ENCODE measurements at places on chromosomes 1 and 21.

GRCh38 chr1:94302497-94302896 is 65.1 kb upstream of the ARHGAP29 start:
- no peak for DNase-seq

DNA sequence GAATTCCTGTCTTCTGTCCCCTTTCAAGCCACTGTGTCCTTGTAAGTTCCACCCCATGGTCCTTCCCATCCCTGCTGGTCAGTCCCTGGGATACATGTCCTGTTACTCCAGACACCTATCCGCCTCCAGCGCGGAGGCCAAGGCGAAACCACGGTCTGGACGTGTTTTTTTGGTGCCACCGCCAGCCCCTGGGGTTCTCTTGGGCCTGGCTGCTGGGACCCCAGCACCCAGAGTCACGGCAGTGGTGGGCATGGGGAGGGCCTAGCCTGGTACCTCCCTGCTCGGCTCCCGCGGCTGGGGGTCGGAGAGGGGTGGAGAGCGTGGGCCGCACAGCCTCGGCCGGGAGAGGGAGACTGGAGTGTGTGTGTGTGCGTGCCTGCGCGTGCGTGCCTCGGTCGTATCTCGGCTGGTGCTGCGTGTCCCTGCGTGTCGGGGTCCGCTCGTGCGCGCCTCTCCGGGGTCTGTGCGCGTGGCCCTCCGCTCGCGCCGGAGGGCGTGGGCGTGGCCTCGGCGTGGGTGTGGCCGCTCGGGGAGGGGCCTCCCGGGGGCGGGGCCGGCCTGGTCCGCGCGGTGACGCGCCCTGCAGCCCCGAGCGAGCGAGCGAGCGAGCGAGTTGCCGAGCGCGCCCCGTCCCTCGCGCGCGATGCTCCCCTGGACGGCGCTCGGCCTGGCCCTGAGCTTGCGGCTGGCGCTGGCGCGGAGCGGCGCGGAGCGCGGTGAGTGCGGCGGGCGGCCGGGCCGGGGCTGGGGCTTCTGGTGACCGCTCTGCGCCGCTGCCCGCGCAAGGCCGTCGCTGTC is at the start of gene VWA1:
Gene VWA1, plus strand, starts transcription at position 585 of the 798 bp plus-strand sequence. Its CDS starts 59 bp downstream, at position 644.
- peak; percentile 96 for DNase-seq

- DNase-seq = no peak
These were observed 15.5 kb upstream of the ADGRB2 start for GRCh38 chr1:31779687-31780086.

- peak; percentile 78 for DNase-seq
These were observed 925 bp downstream of the PDE9A start for GRCh38 chr21:42654179-42654912.

DNA sequence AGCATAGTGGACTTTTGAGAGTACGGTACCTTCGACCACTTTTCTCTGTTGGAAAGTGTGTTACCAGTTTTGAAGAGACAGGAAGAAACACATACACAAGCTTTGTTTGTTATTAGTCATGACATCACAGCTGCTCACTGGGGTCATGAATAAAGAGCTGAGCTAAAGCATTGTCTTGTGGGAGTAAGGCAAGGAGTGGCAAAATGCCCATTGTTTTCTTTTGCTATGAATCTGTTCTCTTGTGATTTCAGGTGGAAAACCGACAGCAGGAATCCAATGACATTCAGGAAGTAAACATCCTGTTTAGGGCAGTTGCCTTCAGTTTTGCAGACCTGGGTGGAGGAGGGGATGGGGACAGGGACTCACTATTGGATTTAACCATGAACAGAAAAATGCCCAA is 66.2 kb downstream of the RGL1 start:
- no peak for DNase-seq

DNA sequence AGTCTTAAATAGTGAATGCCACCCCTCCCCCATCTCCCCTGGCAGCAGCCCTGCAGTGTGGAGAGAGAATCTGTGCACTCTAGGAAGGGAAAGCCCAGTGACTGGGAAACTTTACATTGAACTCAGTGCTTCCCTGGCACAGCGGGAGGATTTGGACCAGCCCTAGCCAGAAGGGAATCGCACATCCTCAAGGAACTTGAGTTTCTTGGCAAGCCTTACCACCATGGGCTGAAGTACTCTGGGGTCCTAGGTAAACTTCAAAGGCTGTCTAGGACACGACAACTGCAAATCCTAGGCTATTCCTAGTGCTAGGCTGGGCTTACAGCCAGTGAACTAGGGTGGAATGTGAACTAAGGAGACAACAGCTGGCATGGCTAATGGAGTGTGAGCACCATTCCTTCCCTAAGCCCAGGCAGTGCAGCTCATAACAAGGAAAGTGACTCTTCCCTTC is 88.3 kb downstream of the COL24A1 start:
- DNase-seq = no peak

- DNase-seq = no peak
These were observed 14.6 kb upstream of the TRNAU1AP start for GRCh38 chr1:28538286-28538685.

DNA sequence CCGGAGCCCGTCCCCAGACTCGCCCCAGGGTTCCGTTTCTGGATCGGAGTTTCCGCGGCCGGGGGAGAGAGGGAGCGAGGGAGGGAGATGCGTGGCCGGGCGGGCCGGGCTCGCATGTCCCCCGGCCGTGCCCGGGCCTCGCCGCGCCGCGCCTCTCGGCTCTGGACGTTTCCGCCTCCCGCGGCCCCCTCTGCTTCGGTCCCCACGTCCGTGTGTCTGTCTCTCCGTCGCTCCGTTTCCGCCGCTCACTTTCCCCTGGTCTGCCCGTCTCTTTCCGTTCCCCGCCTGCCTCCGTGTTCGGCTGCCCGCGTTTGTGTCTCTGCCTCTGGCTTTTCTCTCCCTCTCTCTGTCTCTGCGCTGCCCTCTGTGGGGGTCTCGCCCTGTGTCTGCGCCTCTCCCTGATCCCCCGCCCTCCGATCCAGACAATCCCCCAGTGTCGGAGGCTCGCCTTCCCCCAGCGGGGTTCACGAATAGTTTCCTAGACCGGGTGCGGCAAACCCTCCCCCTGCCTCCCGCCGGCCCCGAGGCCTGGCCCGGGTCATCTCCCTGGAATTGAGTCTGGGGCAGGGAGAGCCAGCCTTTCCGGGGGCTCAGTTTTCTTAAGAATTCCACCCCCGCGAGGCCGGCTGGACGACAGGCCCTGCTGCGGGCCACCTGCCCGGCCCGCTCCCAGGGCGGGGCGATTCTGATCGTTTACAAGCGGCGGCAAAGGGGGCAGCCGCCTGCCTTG is 735 bp downstream of the NBL1 start:
- peak; percentile 66 for DNase-seq

GRCh38 chr1:211915924-211916323 is 85.4 kb upstream of the LPGAT1 start:
- DNase-seq = no peak

GRCh38 chr1:95380909-95381308 is 146.9 kb downstream of the RWDD3 start:
- no peak for DNase-seq

- DNase-seq = no peak
These were observed 14.4 kb upstream of the ZFYVE9 start for GRCh38 chr1:52127181-52128180.

DNA sequence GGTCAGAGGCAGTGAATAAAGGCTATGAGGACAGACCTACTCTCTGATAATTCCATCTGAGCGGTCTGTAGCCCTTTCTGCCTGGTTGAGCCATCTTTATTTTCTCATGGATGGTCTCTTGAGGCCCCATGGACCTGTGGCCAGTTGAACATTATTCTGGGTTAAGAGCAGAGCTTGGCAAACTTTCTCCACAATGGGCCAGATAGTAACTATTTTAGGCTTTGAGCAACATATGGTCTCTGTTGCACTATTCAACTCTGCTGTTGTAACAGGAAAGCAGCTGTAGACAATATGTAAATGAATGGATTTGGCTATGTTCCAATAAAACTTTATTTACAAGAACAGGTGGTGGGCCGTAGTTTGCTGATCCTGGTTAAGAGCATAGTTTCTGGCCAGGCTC is 62.7 kb downstream of the KAZN start:
- DNase-seq = no peak

DNA sequence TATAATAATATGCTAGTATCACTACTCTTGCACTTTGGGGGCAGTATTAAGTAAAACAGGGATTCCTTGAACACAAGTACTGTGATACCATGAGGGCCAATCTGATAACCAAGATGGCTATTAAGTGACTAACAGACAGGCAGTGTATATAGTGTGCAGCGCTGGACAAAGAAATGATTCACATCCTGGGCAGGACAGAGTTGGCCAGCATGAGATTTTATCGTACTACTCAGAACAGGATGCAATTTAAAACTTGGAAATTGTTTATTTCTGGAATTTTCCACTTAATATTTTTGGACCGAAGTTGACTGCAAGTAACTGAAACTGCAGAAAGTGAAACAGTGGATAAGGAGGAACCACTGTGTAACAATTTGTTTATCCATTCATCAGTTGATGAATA is 74.6 kb downstream of the DNTTIP2 start:
- no peak for DNase-seq

DNA sequence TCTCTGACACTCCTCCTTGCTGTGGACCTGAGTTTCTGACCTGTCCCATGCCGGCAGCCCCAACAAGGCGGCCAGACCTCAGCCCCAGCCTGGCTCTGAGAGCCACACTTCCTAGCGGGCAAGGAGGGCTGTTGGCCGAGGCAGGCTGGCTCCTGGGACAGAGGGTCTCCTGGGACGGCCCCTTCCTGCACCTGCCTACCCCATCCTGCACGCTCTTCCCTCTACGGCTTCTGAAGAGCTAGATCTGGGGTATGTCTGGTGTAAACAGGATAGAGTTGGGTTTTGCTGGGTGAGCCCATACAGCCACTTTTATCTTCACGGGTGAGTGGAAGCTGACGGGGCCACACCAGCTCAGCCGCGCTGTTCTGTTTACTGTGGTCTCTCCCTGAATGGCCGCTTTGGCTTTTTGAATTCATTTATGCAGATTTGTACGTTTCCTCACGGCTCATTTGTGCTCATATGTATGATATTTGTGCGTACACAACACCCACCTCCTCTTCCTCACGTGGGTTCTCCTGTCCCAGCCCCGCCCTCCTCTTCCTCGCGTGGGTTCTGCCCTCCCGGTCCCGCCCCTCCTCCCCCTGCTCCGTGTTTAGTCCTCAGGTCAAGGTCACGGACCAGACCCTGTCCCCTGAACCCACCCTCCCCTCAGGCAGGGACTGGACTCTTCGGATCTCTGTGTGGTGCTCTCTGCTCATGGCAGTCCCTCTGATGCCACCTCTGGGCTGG is 34.7 kb upstream of the POFUT2 start:
- no peak for DNase-seq

DNA sequence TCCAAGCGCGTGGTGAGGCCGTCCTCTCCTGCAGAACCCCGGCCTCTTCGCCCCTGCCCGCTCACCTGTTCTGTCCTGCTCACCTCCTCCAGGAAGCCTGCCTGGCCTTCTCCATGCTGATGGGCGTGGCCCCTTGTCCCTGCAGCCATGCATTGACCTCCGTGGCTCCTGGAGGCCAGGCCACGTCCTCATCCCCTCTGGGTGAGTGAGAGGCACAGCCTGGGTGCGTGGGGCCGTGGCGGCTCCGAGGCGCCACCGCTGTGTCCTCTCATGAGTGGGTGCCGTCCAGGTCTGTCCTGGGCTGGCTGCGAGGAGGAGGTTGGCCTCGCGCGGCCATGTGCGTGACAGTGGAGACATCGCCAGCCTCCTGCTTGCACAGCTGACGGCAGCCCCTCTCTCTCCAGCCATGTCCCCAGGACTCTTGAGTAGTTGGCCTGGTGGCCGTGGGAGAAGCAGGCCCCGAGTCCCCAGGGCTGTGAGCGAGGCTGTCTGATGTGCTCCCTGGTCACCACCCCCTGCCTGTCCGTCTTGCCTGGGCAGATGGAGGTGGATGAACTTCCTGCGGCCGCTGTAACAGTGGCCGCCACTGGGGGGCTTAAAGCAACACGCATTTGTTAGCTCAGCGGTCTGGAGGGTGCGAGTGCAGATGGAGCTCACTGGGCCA is 58.1 kb downstream of the PRKCZ start:
- DNase-seq = peak; percentile 76

GRCh38 chr1:3368711-3369445 is 85.6 kb upstream of the ARHGEF16 start:
- no peak for DNase-seq

DNA sequence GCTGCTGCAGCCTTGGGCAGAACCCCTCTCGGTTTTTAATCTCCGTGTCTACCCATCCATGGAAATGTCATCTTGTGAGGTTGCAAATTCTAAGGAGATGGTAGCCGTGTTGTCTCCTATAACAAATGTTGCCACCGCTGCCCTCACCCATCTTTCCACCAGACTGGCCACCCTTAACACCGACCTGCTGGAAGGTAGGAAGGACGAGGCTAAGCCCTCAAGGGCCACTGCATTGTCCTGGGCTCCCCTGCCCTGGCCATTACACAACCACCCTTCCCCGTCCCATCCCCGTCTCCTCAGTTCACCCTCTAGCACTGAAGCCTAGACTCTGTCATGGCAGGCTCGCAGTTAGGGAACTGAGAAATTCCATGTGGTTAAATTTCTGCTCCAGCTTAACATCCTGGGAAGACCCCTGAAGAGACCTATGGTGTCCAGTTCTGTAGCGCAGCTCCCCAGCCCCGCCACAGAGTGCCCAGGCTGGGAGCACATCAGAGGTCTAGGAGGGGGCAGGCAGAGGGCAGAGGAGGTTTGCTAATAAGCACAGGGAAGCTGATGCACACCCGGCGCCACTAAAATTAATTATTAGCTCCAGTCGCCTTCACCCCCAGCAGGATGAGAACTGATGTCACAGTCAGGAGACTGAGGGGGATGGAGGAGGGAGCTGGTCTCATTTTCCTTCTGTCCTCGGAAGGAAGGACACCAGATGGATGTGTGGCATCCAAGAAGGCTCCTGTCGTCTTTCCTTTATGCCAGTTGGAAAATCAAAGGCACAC is 38.3 kb downstream of the STUM start:
- no peak for DNase-seq

GRCh38 chr1:101242324-101243050 is 5.7 kb downstream of the S1PR1 start:
- DNase-seq = no peak

DNA sequence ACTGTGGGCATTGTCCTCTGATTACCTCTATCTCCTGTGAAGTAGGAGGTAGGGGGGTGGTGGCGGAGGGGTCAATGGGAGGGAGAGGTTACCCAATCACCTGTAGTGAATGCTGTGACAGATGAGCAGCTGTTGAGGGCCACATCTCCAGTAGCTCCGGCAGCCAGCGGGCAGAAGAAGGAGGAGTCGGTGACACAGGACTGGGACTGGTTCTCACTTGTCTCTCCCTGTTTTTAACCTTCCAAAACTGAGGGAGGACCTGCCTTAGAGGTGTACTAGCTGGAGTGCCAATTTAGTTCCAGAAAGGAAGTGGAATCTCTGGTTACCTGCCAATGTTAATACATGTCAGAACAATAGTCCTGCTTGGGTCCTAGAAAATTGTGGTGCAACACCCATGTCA is 56.2 kb upstream of the ENAH start:
- DNase-seq = no peak

DNA sequence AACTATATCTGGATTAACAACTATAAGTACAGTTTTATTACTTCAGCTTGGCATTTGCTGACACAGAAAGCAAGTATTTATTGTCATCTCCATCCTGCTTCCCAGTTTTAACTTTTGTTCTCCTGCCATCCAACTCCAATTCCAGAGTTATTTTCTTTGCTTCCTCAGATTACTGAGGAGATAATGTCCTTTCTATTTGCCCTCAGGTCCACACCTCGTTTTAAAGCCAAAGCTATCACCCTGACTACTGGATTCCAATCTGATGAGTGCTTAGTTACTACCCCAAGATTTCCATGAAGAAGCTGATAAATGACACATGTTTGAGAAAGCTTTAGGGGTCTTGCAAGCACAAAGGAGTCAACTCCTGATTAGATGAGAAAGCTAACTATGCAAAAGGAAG is 25.2 kb downstream of the ACKR1 start:
- DNase-seq = no peak

Data from HuH-7.5 (cell line).